Fibroblast of skin of right biceps (primary cell): ENCODE measurements at places on chromosomes 12 and 14.

- DNase-seq = no peak
Measured at GRCh38 chr14:39628087-39628486, 195.9 kb upstream of the FBXO33 start.

GRCh38 chr12:19764408-19764807 is 325.1 kb downstream of the AEBP2 start:
- no peak for DNase-seq

DNA sequence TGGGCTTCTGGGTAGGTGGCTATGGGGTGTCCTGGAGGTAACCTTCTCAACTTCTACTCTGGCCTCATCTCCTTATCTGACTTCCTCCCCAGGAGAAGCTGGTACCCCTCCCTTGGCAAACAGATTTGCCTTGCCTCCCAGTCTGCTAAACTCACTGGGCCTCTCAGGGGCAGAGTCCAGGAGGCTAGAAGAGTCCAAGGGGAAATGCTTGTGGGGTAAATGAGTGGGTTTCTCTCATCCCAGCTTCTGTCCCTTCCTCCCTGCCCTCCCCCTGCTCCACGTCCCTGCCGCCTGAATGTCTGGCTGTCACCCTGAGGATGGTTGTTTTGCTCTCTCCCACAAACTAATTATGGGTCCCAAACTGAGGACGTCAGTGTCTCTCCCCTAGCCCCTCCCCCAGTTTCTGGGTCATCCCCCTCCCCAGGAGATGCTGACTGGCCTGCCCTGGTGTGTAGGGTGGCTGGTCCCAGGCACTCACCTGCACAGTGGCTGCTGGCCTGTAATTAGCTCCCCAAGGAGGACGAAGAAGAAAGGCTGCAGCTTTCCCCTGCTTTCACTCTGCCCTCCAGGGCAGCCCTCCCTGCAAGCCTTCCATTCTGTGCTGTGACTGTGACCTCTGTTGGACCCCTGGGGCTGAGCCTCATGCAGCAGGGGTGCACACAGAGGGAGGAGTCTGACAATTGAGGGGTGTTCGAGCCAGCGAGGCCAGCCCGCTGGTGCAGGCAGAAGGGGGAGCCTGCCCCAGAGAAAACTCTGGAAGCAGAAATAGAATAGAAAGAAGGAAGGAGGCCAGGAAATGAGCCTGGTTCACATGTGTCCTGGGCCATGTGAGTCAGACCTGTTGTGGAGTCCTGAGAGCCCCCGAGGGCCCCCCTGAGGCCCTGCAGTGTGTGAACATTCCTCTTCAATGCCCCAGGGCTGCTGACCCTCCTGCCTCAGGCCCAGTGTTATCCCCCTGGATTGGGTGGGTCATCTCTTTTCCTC is at the start of gene LRP1-AS:
TSS of gene LRP1-AS (minus strand) at position 659 of the 984 bp plus-strand sequence.
- DNase-seq = peak; percentile 71

DNA sequence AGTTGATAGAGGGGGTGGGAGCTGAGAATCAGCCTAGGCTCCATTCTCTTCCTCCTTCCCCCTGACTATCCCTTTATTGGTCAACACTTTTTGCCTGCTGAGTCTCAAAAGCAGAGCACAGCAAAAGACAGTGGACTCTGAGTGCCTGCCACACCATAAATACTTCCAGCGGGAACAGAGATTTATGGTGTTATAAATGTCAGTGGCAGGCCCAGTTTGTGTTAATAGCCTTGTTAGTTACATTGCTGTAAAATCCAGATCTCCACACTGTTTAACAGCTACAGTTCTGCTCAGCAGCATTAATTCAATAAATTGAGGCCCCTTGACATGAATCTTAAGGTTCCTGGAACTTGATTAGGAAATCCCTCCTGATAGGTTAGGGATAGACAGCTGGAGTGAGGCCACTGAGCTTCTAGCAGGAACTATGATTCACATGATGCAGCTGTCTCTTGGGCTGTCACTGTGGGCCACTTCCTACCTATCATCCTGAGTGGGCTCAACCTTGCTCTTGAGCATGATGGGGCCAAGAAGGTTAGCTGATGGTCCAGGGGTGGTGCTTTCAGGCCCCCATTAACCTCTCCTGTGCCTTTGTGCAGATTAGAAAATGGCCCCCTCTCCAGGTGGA is 295.2 kb upstream of the SRRM4 start:
- DNase-seq = no peak

GRCh38 chr12:132339856-132340255 is 10.5 kb upstream of the GALNT9 start:
- DNase-seq = no peak

DNA sequence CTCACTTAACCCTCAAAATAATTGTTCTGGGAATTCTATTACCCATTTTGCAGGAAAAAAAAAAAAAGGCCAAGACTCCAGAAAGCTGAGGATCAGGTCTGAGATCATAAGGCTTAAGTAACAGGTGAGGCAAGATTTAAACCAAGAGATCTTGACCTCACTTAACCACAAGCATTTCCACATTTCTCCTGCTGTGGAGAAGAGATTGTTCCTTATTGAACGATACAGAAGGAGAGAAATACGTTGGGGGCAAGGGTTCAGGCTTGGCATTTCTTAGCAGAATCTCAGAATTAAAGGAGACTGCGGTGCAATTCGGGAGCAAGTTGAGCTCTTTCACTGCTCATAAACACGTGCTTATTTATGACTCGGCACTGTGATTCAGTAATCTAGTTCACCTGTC is 885.3 kb upstream of the TMEM132C start:
- no peak for DNase-seq

DNA sequence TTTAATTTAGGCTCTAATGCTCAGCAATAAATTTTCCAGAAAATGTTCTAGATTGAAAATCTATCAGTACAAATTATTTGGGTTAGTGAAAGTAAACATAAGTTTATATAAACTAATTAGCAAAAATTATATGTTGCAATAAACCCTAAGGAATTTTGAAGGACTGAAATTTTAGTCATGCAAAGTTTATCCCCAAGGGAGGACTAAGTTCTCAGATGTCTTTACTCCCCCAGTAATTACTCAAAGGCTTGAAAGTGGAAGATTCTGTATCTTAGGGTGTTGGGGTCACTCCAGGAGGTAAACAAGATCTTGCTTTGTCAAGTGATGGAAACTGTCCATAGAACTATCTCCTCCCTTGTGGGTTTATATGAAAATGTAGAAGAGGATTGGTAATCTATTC is 183.7 kb downstream of the AKAP6 start:
- DNase-seq = peak; percentile 30

- peak; percentile 43 for DNase-seq
Measured at GRCh38 chr12:57840726-57841125, 5.8 kb downstream of the CTDSP2 start.

GRCh38 chr14:99729991-99730875 is 46.1 kb downstream of the CYP46A1 start:
- peak; percentile 27 for DNase-seq

DNA sequence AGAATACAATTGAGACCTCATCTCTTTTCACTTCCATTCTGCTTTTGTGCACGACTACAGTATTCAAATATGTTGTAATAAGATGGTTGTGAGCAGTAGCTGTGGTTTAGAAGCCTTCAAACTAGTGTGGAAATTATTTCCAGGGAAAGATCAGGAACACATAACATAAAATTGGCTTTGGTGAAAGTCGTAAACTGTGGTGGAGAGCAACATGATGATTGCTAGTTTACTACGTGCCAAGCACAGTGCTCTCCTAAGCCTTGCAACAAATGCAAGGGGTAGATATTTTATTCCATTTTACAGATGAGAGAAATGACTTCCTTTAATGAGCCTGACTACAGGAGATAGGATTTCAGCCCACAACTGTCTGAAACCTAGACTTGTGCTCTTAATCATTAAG is 172.4 kb upstream of the LMNTD1 start:
- no peak for DNase-seq

DNA sequence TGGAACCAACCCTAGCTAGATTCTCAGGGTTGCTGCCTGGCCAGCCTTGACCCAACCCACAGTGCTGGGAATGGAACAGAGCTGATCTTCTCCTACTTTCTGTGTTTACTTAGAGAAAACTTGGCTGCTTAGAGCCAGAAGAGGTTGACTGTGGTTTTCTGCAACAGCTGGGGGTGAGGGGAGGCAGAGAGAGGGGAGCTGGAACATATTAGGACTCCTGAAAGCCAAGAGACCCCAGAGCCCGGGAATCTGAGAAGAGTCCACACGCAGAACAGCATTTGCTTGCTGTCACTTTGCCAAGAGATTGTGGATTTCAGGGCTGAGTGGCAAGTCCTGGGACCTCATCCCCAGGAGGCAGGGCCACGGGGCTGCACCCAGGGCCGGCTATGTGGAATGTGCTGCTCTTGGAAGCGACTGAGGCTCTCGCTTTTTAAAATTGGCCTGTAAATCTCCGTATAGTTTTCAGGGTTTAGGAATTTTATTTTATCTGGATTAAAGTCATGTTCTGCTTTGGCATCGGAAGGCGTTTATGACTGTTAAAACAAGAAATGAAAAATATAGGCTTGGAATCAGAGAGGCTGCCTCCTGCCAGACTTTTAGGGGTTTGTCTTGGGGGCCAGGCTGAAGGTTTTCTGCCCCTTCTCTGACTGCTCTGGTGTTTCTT is 22.3 kb upstream of the MED13L start:
- peak; percentile 35 for DNase-seq

- DNase-seq = peak; percentile 76
Measured at GRCh38 chr14:65222440-65222858, 120.1 kb upstream of the MAX start.

- no peak for DNase-seq
Measured at GRCh38 chr14:58121530-58122186, 30.4 kb downstream of the ARMH4 start.

DNA sequence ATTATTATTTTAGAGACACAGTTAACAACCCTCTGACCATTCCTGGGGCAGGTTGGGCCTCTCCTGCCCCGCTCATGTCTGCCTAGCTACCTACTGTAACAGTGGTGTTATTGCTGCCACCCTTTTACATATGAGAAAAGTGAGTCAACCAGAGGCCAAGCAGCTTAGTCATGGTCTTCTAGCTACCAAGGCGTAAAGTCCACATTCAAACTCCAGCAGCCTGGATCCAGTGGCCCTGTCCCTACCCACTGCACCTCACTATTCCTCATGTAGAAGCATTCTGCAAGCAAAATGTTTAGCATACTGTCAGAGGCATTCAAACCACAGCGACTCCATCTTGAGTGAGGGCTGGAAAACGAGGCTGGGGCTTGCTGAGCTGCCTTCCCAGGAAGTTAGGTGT is 95.8 kb downstream of the SLC15A4 start:
- no peak for DNase-seq

GRCh38 chr14:97299661-97300060 is 502.5 kb downstream of the VRK1 start:
- DNase-seq = no peak
